ENCODE measurements at places on chromosomes 12 and 14.

GRCh38 chr14:52395728-52396127, 81.6 kb downstream of the PTGER2 start:
- DNase-seq: no peak

DNA sequence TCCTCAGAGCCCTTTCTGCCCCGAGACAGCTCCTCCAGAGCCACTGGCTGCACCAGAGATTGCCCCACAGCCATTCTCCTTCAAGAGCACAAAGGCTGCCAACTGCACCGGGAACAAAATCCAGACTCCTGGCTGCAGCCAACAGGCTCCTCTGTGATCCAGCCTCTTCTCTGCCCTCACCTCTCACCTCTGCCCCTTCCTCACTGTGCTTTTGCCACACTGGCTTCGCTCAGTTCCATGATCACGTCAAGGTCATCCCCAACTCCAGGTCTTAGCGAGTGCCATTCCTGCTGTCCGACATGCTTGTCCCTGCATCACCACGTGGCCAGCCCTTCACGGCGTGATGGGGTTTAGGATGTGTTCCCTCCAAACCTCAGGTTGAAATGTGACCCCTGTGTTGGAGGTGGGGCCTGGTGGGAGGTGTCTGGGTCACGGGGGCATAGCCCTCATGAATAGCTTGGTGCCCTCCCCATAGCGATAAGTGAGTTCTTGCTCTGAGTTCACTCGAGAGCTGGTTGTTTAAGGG, 149.3 kb downstream of the PIWIL1 start:
- no peak for DNase-seq

DNA sequence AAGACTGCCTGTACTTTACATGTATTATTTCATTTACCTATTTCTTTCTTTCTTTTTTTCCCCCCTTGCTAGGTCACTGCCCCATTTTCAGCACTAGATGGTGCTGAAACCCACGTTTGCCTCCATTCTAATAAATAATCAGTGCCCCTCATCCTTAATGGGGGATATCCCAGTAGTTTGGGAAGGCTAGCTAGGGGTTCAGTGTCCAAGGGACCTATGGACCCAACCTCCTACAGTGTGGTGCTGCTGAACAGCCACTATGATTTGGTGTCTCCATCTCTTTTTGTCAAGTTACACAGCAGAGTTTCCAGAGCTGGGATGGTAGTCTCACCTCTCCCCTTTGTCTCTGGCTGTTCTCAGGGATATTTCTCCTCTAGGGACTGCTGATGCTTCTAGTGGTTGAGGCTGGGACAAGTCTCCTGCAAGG, 6.5 kb upstream of the HCFC2 start:
- DNase-seq: peak; percentile 14

- no peak for DNase-seq
These were observed 17.6 kb downstream of the LACRT start for GRCh38 chr12:54616933-54617680.

- DNase-seq: no peak
These were observed 296.1 kb upstream of the SYT1 start for GRCh38 chr12:78568321-78569020.

Measured in NCI-H345 (cell line).